CD4-positive, CD25-positive, alpha-beta regulatory T cell (primary cell): ENCODE measurements at places on chromosomes 3 and 15. TPM values are rescaled to one million over a fixed set of nuclear protein-coding genes. Genes with fewer than 3 reads are reported as not detected.

The GOLGA6L10 gene
- 2.3 TPM for total RNA-seq

The BFSP2 gene
- total RNA-seq, result 6.6 TPM

The P2RY12 gene
- 1.9 TPM for total RNA-seq

The WDR82 gene
- 116 TPM for total RNA-seq

The BOC gene
- not detected for total RNA-seq

The CATSPER2 gene
- total RNA-seq, result 6.3 TPM

The TRH gene
- not detected for total RNA-seq

The ALDH1L1 gene
- total RNA-seq, result not detected

DNA sequence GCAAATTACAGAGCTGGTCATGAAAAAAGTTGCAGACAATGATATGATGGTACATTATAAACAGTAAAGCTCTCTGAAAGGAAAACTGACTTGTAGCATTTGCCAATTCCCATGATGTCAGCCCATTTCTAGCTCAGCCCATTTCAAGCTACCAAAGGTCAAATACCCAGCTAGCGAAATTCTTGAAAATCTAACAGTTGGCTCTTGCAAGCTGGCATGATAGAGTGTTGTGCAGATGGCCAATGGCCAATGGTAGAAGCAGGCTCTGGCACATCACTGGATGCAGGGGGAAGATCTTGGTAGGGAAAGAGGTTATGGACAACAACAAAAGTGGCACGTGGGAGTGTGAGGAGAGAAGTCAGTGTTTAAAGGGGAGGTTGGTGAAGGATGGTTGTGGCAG is 36.7 kb downstream of the RASGRF1 start:
- H3K4me3 ChIP-seq, result no peak overlapping the region
- no peaks in the 10 kb centered on the region for H3K36me3 ChIP-seq
- no peaks in the 10 kb centered on the region for H3K27me3 ChIP-seq
- no peak for DNase-seq
- H3K4me1 ChIP-seq, result no peaks in the 10 kb centered on the region

DNA sequence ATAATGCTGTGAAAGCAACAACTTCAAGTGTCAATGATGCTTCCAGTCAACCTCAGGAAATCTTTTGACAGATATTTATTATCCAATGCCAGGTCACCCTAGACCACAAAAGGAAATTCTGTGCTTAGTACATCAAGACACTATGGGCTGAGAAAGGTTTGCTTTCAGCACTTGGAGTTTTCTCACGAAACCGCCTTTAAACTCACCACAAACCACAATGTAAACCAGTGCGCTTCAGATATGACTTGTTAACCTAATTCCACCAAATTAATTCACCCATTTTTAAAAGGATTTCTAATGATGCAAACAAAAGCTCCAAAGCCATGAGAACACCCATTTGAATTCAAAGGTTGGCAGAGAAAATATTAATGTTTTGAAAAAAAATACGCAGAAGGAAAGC is 292.9 kb upstream of the NR2F2 start:
- H3K4me3 ChIP-seq, result no peak overlapping the region
- no peak overlapping the region for H3K27ac ChIP-seq
- H3K4me1 ChIP-seq, result no peaks in the 10 kb centered on the region
- peaks cover 22% of the 10 kb centered on the region for H3K27me3 ChIP-seq
- H3K36me3 ChIP-seq, result no peaks in the 10 kb centered on the region
- no peak for DNase-seq

DNA sequence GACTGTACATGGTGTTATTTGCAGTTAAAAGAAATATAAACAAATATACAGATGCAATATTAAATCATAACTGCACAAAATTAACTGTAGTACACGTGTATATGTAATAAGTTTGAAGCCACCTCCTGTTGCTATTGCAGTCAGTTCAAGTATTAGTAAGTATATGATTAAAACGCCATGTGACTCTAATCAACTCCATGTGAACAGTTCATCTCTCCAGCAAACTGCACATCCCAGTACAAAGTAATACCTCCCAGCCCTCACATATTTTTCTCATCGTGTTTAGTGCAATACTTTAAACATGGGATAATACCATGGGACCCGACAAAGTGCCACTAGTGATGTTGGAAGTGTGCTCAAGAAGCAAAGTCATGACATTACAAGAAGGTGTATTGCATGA is 34.6 kb downstream of the PDCD10 start:
- no peak overlapping the region for H3K4me3 ChIP-seq
- no peak overlapping the region for H3K27ac ChIP-seq
- no peak for DNase-seq

DNA sequence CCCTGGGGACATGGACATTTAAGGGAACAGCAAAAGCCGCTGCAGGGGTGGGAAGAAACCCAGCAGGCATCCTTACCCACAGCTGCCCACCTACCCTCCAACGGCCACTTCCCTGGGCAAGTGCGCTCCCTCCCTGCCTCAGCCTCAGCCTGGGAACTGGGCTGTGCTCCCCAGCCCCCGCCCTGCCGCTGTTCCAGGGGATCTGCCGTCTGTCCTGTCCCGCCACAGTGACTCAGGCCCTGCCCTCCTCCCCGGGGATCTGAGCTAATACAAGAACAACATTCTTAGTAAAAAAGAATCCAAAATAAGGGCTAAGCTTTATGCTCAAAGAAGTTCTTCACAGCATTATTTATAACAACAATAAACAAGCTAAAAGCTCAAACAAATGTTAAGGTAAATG is 7.4 kb upstream of the IQSEC1 start:
- peaks cover 7% of the 10 kb centered on the region for H3K4me1 ChIP-seq
- no peaks in the 10 kb centered on the region for H3K27me3 ChIP-seq
- no peak overlapping the region for H3K4me3 ChIP-seq

GRCh38 chr3:163328680-163329079 is 1749.6 kb downstream of the SI start:
- no peak for DNase-seq
- no peak overlapping the region for H3K27ac ChIP-seq
- no peaks in the 10 kb centered on the region for H3K36me3 ChIP-seq
- H3K27me3 ChIP-seq, result no peaks in the 10 kb centered on the region
- H3K4me3 ChIP-seq, result no peak overlapping the region
- no peaks in the 10 kb centered on the region for H3K4me1 ChIP-seq

- H3K4me3 ChIP-seq, result no peak overlapping the region
- no peaks in the 10 kb centered on the region for H3K36me3 ChIP-seq
- H3K27me3 ChIP-seq, result no peaks in the 10 kb centered on the region
- no peak overlapping the region for H3K27ac ChIP-seq
These were observed 204.9 kb downstream of the TIGIT start for GRCh38 chr3:114498539-114499370.

DNA sequence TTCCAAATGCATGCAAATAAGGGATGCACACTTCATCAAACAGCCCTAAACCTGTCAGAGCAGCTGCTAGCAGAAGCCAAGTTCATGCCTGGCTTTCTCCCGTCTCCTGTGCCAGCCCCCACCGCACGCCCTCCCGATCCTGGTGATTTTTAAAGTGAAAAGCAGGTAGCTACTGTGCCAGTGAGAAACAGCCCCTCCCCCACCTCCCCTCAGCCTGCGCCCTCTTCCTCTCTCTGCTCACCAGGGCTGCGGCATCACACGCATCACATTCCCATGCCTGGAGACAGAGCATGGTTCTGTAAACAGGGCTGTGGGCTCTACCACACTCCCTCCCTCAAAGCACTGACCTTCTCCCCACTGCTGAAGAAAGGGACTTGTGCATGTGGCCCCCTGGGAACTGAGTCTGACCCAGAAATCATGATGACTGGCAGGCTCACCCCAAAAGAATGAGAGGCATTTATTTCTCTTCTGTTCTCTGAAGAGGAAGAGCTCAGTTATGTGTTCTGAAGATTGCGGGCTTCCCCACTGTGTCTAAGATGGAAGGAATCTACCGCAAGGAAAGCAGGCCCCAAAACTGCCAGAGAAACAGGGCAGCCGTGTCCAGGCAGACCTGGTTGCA is 14.5 kb upstream of the SLC6A1 start:
- H3K4me3 ChIP-seq, result no peak overlapping the region
- H3K4me1 ChIP-seq, result no peaks in the 10 kb centered on the region
- no peak for DNase-seq
- H3K27me3 ChIP-seq, result peaks cover 2% of the 10 kb centered on the region

- H3K27ac ChIP-seq, result no peak overlapping the region
- no peak for DNase-seq
- H3K4me1 ChIP-seq, result no peaks in the 10 kb centered on the region
- peaks cover 9% of the 10 kb centered on the region for H3K36me3 ChIP-seq
These were observed 73.7 kb downstream of the CEP63 start for GRCh38 chr3:134559591-134559990.

GRCh38 chr3:126014252-126014651 is 45.3 kb downstream of the ROPN1B start:
- H3K27me3 ChIP-seq, result no peaks in the 10 kb centered on the region
- no peak overlapping the region for H3K4me3 ChIP-seq
- peaks cover 67% of the 10 kb centered on the region for H3K36me3 ChIP-seq
- no peak for DNase-seq
- no peaks in the 10 kb centered on the region for H3K4me1 ChIP-seq
- no peak overlapping the region for H3K27ac ChIP-seq

GRCh38 chr3:37093481-37093880 is 80.9 kb downstream of the LRRFIP2 start:
- no peak overlapping the region for H3K4me3 ChIP-seq
- no peak overlapping the region for H3K27ac ChIP-seq
- peaks cover 33% of the 10 kb centered on the region for H3K36me3 ChIP-seq
- DNase-seq, result no peak

- peak; percentile 96 for DNase-seq
- H3K4me3 ChIP-seq, result peak overlapping the region; percentile 88
- no peaks in the 10 kb centered on the region for H3K27me3 ChIP-seq
- H3K27ac ChIP-seq, result no peak overlapping the region
- no peaks in the 10 kb centered on the region for H3K36me3 ChIP-seq
These were observed 57.6 kb upstream of the BCL6 start for GRCh38 chr3:187802928-187803259.

DNA sequence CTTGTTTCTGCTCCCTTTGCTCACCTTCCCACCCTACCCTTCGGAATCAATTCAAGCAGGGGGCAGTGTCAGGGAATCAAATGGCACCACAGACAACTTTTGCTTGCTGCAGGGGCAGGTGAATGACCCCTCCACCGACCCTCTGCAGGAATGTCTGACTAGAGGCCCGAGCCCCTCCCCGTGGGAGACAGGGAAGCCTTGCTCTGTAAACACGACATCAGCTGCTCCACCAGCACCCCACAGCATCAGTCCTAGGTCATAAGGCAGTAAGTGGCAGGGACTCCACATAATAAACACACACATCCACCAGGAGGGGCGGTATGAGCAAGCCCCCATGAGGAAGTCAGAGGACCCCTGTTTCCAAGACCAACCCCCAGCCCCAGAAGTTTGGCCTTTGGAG is 2.0 kb upstream of the SLC26A6 start:
- no peak for DNase-seq
- no peak overlapping the region for H3K27ac ChIP-seq
- H3K4me1 ChIP-seq, result peaks cover 26% of the 10 kb centered on the region
- H3K4me3 ChIP-seq, result no peak overlapping the region
- no peaks in the 10 kb centered on the region for H3K27me3 ChIP-seq

- no peak for DNase-seq
- H3K4me1 ChIP-seq, result peaks cover 21% of the 10 kb centered on the region
- no peaks in the 10 kb centered on the region for H3K27me3 ChIP-seq
- H3K4me3 ChIP-seq, result no peak overlapping the region
- H3K27ac ChIP-seq, result no peak overlapping the region
- peaks cover 23% of the 10 kb centered on the region for H3K36me3 ChIP-seq
These were observed 2.1 kb upstream of the SCAANT1 start for GRCh38 chr3:63914312-63914711.

GRCh38 chr3:130707902-130708601 is 38.6 kb downstream of the PIK3R4 start:
- no peaks in the 10 kb centered on the region for H3K4me1 ChIP-seq
- no peak overlapping the region for H3K4me3 ChIP-seq
- no peaks in the 10 kb centered on the region for H3K27me3 ChIP-seq
- no peak for DNase-seq
- no peak overlapping the region for H3K27ac ChIP-seq

DNA sequence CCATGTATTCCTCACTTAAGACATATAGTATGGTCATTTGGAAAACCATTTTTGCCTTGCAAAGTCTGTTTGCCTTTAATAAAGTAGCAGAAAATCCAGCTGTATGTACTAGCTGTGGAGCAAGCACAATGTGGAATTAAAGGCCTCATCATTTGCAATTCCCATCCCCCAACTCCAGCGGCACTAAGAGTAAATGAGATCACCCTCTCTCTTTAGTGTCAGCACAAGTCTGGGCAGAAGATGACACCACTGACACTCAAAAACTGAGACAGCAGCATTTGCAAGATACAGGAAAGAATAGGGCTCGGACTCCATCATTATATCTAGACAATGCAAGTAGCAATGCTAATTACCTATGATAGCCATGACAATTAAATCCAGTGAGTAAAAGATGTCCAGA is 24.7 kb upstream of the DYNC1LI1 start:
- no peak for DNase-seq
- no peaks in the 10 kb centered on the region for H3K4me1 ChIP-seq
- H3K4me3 ChIP-seq, result no peak overlapping the region
- H3K27ac ChIP-seq, result no peak overlapping the region
- no peaks in the 10 kb centered on the region for H3K36me3 ChIP-seq

DNA sequence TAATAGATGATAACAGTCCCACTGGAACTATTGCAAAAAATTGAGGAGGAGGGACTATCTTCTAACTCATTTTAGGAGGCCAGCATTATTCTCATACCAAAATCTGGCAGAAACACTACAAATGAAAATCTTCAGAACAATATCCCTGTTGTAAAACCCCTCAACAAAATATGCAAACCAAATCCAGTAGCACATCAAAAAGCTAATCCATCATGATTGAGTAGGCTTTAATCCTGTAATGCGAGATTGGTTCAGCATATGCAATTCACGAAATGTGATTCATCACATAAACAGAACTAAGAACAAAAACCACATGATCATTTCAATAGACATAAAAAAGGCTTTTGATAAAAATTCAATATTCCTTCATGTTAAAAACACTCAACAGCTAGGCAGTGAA is 23.9 kb upstream of the PLSCR2 start:
- H3K27ac ChIP-seq, result no peak overlapping the region
- no peaks in the 10 kb centered on the region for H3K27me3 ChIP-seq
- no peak overlapping the region for H3K4me3 ChIP-seq
- no peak for DNase-seq
- no peaks in the 10 kb centered on the region for H3K36me3 ChIP-seq

DNA sequence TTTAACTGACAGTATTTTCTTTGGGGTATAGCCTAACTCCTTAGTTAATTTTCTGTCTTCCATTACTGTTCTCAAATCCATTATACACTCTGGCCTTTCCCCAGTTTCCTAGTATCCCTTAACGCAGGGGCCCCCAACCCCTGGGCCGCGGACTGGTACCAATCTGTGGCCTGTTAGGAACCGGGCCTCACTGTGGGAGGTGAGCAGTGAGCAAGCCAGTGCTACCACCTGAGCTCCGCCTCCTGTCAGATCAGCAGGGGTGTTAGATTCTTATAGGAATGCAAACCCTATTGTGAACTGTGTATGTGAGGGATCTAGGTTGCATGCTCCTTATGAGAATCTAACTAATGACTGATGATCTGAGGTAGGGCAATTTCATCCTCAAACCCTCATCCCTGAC is 75.1 kb downstream of the DOCK3 start:
- DNase-seq, result no peak
- H3K27me3 ChIP-seq, result no peaks in the 10 kb centered on the region
- H3K36me3 ChIP-seq, result no peaks in the 10 kb centered on the region
- H3K4me3 ChIP-seq, result no peak overlapping the region
- no peak overlapping the region for H3K27ac ChIP-seq

- no peak overlapping the region for H3K4me3 ChIP-seq
- peak; percentile 30 for DNase-seq
- no peaks in the 10 kb centered on the region for H3K4me1 ChIP-seq
- H3K27me3 ChIP-seq, result peaks cover 5% of the 10 kb centered on the region
- H3K36me3 ChIP-seq, result no peaks in the 10 kb centered on the region
These were observed 6.8 kb upstream of the ZNF280D start for GRCh38 chr15:56739964-56740640.
